ENCODE measurements at places on chromosomes 2 and 18.

- no peak for DNase-seq
Observed at GRCh38 chr2:219426068-219426443, 7.9 kb downstream of the DES start.

DNA sequence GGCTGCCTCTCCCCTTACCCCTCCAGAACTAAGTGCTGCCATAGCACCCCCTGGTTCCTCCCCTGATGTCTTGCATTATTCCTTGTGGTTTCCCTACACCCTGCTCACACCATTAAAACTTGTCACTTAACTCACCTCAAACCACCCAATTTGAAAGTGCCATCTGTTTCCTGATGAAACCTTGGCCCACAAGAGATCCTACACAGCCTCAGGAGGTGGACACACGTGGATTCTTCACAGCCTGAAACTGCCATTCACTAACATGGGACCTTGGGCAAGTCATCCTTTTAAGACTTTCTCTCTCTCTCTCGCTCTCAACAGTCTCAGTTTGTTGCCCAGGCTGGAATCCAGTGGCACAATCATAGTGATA, 27.5 kb upstream of the FAM124B start:
- DNase-seq, result no peak

GRCh38 chr18:74951165-74951760, 257.7 kb downstream of the PTGR3 start:
- DNase-seq, result no peak

- DNase-seq, result no peak
Observed at GRCh38 chr2:147844697-147845410, at the start of gene ACVR2A. ACVR2A (plus strand) TSS chr2:147845029; CDS start chr2:147845153, 124 bp downstream.

DNA sequence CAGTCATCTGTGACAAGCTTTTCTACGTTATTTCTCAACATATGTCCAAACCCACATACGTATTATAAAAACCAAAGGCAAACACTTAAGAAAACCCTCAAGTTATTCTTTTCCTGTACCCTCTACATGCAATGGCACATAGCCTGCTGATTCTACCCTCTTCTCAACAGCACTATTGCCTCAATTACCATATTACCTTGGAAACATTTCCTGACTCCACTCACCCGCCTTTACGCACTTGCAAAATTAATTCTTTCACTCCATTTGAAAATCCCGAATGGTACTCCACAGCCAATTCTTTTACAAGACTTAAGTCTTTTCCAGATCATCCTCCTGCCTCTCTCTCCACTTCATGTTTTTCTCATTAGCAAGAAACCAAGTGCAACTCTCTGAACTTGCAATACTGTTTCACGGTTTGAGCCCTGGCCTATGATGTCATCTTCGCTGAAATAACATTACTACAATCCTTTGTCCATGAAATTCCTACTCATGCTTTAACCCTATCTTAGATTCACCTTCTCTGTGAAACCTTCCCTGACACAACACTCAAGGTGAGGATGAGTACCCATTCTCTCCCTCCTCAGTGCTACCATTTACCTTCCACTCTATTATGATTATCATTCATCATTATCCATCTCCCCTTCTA, 29.0 kb downstream of the SESTD1 start:
- no peak for DNase-seq
